ENCODE measurements at places on chromosomes 3 and 15.

- no peak for DNase-seq
Measured at GRCh38 chr3:139472380-139473010, 3.8 kb downstream of the RBP2 start.

DNA sequence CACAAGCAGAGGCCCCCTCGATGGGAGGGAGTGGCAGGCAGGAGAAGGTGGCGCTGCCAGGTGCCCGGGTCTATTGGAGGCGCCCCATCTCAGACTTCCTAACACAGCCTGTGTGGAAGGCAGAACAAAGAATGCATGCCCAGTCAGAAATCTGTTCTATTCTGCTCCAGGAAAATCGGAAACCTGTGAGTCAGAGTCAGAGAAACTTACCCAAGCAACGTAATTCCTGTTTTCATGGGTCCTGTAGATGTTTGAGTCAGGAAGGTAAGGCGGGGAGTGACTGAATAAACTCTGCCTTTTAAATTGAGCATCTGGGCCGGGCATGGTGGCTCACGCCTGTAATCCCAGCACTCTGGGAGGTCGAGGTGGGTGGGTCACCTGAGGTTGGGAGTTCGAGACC lies 13.7 kb downstream of the MAP6D1 start:
- no peak for DNase-seq

GRCh38 chr3:69441732-69442131 lies 55.8 kb upstream of the FRMD4B start:
- no peak for DNase-seq

- no peak for DNase-seq
Measured at GRCh38 chr15:39417366-39418134, 163.3 kb upstream of the THBS1 start.

DNA sequence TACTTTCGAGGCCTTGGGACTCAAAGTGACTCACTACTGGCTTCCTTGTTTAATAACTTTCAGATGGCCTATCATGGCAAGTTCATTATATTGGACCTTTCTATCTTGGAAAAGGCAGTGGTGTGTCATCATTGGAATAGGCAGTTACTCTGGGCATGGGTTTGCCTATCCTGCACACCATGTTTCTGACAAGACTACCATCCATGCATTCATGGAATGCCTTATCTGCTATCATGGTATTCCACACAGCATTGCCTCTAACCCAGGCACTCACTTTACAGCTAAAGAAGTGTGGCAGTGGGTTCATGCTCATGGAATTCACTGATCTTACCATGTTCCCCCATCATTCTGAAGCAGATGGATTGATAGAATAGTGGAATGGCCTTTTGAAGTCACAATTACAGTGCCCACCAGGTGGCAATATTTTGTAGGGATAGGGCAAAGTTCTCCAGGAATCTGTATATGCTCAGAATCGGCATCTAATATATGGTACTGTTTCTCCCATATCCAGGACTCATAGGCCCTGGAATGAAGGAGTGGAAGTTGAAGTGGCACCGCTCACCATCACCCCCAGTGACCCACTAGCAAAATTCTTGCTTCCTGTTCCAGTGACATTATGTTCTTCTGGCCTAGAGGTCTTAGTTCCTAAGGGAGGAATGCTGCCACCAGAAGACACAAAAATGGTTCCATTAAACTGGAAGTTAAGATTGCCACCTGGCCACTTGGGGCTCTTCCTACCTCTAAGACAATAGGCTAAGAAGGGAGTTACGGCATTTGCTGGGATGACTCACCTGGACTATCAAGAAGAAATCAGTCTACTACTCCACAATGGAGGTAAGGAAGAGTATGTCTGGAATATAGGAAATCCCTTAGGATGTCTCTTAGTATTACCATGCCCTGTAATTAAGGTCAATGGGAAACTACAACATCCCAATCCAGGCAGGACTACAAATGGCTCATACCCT lies 1161.4 kb downstream of the SI start:
- no peak for DNase-seq

- DNase-seq, result no peak
Measured at GRCh38 chr3:2976212-2976611, 134.0 kb downstream of the IL5RA start.

- DNase-seq, result no peak
Measured at GRCh38 chr3:28151608-28152228, 89.7 kb upstream of the CMC1 start.

DNA sequence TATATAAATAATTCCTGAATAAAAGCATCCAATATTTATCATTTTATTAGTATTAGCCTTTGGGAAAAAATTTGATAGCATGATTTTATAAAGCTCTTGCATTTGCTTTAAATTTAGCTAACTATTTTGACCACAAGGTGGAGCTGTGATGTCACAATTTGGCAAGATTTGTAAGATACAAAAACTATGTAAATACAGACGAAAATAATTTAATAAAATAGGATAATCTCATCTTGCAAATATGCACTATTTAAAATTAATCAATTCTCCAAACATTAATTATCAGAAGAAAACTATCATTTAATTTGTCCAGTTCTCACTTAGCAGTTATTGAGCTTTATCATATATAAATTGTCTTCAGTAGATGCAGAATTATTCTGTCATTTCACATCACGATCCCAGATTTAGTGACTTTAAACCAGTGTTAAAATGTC lies 95.4 kb downstream of the PLOD2 start:
- no peak for DNase-seq

DNA sequence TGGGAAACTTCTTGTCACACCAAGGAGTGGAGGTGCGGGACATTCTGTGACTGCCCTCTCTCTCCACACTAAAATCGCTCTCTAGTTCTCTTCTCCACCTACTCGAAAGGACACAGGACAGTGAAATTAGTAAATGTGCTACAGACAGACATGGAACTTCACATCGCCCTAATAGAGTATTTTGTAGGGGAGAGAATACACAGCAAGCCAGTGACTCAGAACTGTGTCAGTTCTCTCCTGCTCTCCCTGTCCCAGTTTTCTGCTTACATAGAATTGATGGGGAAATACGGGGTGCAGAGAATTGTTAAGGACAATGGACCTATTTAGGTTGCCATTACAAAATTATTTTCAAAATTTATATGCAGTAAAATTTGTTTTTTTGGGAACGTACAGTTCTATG lies 159.6 kb upstream of the GADL1 start:
- DNase-seq, result no peak

DNA sequence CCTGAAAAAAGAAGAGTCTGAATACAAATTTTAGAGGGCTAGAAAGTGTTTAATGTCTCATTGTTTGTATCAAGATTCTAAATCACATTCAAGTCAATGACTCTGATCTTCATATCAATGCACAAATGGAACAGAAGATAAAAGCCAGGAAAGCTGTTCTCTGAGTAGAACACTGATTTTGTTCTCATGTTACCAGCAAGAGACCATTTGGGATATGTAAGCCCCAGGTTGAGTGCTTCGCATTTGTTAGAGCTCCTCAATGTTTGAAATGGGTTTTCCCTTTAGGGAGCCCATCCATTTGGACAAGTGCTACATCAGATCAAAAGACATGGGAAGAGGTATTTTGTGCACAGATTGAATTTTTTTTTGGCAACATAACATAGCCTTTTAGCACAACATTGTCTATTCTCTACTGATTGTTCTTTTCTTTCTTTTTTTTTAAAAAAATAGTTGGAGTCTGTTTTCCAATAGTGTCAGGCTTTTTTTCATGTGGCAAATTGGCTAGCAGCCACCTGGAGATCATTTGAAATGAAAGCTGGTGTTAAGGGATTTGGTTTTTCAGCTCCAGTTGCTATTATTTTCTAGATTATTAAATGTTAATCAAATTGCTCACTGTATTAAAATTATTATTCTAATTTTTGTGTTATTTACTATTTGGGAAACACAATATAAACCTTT lies 74.5 kb upstream of the ZPLD1 start:
- DNase-seq, result no peak

DNA sequence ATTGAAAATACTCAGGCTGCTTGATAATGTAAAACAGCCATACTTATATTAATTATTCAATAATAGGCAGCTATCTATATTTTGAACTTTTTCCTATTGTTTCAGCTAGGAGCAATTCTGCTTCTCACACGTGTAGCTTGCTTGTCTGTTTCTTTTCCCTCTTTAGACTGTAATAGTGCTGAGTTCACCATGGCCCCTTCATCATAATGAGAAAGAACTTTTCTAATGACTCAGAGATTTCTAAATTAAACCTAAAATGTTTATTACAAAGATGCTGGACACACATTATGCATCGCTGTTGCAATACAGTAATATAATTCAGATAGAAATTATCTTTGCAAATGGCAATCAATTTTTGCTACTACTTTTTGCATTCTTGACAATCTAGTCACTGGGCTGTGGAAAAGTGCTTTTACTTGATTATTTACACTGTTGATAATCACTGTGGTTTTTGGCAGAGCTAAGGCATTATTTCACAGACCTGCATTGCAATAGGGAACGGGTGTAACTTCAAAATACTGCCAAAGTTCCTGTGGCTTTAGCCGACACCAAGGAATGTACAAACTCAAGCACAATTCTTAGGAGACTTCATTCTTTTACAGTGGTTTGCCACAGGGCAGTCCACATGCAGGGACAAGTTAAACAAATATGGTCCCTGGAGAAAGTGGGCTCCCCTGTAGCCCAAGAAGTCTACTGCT lies 281.0 kb upstream of the TBL1XR1 start:
- peak; percentile 73 for DNase-seq

DNA sequence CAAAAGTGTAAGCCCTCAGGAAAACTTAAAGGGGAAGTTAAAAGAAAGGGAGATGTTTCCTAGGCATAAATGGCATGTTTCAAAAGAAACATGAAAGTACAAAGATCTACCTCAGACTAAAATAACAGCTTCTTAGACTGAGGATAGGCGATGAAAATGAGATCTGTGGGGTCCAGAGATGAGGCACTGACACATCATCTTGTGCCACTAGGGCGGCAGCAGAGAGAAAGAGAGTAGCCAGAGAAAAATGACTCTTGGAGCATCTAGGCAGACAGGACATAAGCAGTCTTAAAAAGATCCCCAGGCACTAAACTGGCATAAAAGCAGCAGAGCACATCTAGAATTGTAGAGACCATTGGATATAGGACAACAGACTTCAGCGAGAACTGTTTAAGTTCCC lies 42.5 kb upstream of the RFX7 start:
- no peak for DNase-seq

DNA sequence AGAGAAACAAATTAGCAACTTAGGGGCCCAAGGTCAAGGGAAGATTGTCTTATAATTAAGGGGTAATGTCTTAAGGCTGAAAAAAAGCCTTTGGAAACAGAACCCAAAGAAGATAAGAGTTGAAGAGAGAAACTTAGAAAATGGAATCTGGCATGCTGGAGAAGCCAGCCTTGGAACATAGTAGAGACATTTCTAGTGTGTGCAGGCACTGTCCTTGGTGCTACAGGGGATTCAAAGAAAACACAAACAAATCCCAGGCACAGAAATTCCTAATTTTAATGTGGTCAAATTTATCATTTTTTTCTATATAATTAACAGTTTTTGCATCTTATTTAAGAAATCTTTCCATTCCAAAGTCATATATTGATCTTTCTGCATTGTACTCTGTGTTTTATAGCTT lies 89.4 kb downstream of the NR1D2 start:
- DNase-seq, result no peak

DNA sequence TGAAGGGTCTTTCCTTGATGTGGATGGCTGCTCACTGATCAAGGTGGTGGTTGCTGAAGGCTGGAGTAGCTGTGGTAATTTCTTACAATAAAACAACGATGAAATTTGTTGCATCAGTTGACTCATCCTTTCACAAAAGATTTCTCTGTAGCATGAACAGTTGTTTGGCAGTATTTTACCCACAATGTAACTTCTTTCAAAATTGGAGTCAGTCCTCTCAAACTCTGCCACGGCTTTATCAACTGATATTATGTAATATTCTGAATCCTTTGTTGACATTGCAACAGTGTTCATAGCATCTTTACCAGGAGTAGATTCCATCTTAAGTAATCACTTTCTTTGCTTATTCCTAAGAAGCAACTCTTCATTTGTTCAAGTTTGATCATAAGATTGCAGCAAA lies 252.6 kb downstream of the UBE2E2 start:
- no peak for DNase-seq

DNA sequence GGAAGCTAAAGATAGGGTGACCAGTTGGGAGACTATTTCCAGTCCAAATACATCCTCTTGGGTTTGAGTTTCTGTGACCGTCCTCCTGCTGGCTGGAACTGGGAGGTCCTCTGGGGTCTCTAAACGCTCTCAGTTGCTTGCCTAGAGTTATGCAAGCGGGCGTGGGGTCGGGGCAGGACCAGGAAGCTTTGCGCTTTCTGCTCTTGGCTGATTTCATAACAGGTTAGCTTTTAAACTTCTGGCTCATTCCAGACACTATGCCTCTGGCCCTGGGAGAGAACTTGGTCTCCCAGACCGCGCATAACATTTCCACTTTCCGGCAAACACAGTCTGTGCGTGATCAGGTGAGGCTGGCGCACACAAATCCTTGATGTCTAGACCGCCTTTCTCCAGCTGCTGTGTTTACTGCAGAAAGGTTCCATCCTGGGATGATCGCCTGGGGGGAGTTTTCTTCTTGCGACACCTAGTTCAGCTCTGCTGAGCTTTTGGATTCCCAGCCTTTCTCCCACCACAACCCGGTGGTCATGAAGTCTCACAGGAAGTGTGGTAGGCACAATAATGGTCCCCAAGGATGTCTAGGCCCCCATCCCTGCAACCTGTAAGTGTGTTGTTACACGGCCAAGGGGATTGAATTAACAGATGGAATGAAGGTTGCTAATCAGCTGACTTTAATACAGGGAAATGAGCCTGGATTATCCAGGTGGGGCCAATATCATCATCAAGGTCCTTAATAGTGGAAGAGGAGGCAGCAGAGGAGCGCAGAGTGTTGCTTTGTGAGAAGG lies 23.6 kb upstream of the CGNL1 start:
- peak; percentile 9 for DNase-seq

DNA sequence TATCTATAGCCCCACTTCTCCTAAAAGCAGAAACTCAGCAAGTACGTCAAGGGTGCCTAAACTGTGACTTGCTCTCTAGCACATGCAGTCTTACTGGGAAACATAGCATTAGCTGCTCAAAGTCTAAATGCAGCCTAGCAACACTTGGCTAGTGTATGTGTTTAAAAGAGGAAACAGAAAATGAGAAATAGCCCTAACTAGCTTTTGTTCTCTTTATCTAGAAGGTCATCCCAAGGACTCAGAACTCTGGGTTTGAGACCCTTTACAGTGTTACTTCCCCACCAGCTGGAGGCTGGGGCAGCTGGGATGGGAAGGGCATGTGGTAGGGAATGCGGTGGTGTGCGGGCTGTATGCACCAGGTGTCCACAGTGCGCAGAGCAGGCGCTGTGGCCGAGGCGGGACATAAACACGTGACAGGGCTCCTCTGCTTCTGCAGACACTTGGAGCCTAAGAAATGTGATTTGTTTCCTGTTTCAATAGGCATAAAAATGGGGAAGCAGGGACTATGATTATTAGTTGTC lies 13.3 kb downstream of the ETV5 start:
- DNase-seq, result peak; percentile 34

DNA sequence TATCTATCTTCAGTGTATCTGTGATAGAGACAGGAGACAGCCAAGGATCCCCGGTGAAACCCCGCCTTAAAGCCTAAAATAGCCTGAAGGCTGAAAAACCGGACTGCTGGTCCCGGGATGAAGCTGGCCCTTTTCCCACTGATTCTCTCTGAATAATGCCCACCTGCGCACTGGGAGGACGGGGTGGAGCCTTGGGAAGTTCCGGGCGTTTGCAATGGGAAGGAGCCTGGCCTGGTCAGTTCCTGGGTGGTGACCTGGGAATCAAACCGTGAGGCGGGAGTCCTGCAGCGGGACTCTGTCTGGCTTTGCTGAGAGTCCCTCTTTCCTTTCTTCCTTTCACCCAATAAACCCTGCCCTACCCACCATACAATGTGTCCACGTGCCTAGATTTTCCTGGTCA lies 157.9 kb downstream of the C3orf38 start:
- no peak for DNase-seq
